ENCODE measurements at places on chromosomes 16 and 17.

- no peak for DNase-seq
Measured at GRCh38 chr17:9064311-9064834, 43.1 kb downstream of the NTN1 start.

GRCh38 chr16:54102888-54103866 is 183.4 kb downstream of the IRX3 start:
- no peak for DNase-seq

- DNase-seq = no peak
Measured at GRCh38 chr16:74817851-74818250, 43.2 kb upstream of the FA2H start.

DNA sequence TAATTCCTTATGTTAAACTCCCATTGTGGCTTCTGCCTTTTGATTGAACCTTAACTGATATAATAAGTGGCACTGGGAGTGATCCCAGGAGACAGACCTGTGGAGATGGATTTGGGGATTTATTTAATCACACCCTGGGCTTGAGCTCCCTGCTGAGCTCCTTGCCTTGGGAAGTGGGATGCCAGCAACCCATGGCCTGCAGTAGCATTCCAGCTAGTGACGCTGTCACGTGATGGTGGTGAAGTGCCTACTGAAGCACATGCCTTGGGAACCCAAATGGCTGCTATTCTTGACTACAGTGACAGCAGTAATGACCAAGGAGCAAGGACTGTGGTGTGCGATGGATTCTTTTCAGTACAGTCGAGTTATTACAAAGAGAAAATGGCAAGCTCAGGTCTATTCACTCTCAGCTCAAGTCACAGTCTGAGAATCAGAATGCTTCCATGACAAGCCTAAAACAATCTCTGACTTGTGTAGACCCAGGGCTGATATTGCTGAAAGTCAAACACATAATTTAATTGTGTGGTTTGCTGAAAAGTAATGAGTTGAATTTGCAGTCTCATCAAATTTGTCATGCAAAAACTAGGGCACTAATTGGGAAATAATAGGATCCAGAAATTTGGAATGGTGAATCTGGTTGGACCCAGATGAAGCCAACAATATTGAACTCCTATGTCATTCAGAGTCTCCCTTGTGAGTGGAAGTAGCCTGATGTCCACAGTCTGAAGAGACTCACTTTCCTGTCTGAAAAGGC is 47.1 kb downstream of the BCL7C start:
- no peak for DNase-seq

DNA sequence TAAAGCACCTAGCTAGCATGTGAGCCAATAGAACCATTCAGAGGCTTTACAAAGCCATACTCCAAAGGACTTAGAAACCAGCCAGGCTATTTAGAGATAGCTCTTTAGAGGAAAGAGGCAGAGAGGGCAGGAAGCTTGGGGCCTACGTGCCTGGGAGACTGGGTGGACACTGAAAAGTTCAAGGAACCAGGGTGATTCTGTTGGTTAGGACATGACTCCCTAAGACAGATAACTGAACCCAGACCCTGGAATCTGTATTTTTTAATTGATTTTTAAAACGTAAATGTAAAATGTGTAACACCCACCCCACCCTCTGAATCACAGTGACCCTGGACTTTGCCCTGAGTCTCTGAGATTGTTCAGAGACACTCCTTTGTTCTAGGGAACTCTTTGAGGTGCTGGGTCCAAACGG is 16.1 kb upstream of the GNA13 start:
- DNase-seq = no peak

GRCh38 chr16:30853758-30854157 is 40.1 kb downstream of the BCL7C start:
- DNase-seq = no peak

- DNase-seq = no peak
Measured at GRCh38 chr16:69508033-69508755, 57.6 kb upstream of the NFAT5 start.

DNA sequence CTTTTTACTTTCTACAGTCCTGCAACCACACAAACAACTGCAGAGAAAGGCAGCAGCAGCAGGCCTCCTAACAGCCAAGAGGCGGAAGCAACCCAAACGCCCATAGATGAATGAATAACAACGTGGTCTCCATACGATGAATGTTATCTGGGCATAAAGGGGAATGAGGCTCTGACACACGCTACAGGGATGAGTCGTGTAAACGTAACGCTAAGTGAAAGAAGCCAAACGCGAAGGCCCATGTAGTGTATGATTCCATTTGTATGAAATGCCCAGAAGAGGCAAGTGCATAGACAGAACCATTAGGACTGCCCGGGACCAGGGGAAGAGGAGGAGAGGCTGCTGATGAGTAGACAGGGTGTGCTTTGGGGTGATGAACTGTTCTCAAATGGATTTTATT is 94.8 kb upstream of the DNAH17 start:
- no peak for DNase-seq
